Stimulated activated CD4-positive, alpha-beta T cell treated with anti-CD3 and anti-CD28 coated beads, Interleukin-2, amount 100 ng/mL, for 4 hours (primary cell): ENCODE measurements at places on chromosomes 2 and 18.

- DNase-seq: no peak
These were observed 31.0 kb downstream of the STEAP3 start for GRCh38 chr2:119254601-119255080.

DNA sequence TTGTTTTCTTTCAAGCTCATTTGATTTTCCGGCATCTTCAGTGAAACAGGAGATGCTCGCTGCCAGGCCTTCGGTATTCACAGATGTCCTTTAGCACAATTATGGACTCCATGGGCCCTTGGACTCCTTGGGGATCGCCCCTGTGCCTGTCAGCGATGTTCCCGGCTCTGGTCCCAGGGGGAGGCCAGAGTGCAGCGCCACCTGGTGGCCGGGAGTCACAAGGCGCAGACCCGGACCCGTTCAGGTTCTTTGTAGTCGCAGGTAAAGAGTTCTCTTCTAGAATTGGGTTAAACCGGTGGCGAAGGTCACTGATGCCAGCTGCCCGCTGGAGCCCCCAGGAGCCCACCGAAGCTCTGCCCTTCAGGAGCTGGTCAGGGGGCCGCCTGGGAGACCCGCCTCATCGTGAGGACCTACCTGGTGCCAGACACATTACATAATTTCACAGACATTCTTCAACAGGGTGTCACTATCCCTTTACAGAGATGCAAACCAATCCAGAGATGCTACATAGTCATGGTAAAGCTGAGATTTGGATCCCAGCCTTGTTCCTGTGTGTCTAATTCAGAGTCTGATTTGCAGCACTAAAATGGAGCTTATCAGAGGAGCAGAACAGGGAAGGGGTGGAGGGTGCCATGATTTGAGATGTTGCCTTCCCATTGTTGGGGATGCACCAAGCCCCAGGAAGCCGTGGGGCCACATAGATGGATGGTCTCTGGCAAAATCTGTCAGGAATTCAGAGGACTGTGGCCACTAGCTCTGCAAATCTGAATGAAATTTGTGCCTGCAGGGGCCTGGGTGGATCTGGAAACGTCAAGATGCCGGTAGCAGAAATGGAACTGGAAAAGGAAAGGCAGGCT lies 6.0 kb upstream of the INPP5D start:
- DNase-seq: peak; percentile 51

GRCh38 chr2:170949415-170949814 lies 20.4 kb downstream of the GORASP2 start:
- no peak for DNase-seq

DNA sequence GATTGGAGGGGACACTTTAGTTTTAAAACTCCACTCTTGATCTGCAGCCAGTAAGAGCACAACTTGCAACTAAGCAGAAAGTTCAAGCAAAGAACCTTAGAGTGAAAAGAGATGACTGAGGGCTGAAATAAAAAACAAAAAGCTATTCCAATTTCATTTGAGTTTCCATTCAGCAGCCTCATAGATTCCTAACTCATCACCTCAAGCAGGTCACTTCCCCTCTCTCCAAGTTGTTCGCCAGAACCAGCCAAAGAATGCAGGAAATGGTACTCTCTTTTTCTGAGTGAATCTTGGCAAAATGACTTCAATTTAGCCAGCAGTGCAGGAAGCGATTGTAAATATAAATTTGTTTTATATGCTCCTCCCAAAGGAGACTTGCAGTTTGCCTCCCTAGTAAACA lies 213.3 kb downstream of the SETBP1 start:
- DNase-seq: no peak
